ENCODE measurements at places on chromosomes 7 and 10. TPM values are rescaled to one million over a fixed set of nuclear protein-coding genes. Genes with fewer than 3 reads are reported as not detected.

EFCAB10 gene
- 18.5 TPM for total RNA-seq

SCIN gene
- 24.7 TPM for total RNA-seq

CCSER2 gene
- total RNA-seq = 83.5 TPM

ERV3-1 gene
- total RNA-seq = 168 TPM

GPNMB gene
- total RNA-seq = 127 TPM

SCART1 gene
- 3.4 TPM for total RNA-seq

AGBL3 gene
- total RNA-seq = 5.2 TPM

SMURF1 gene
- total RNA-seq = 30.6 TPM

TACR2 gene
- total RNA-seq = 0.83 TPM

ARID5B gene
- 31.0 TPM for total RNA-seq

IGFBP1 gene
- total RNA-seq = not detected

PAX2 gene
- total RNA-seq = not detected

PDK4 gene
- total RNA-seq = 42.3 TPM

CROT gene
- 12.4 TPM for total RNA-seq

MEST gene
- total RNA-seq = 47.9 TPM

SGCE gene
- total RNA-seq = 171 TPM

SLC26A3 gene
- total RNA-seq = not detected

PTPN20 gene
- 2.5 TPM for total RNA-seq

C7orf57 gene
- total RNA-seq = 14.5 TPM

MYL7 gene
- total RNA-seq = 13.0 TPM

TDRD1 gene
- total RNA-seq = 0.25 TPM

HOXA4 gene
- total RNA-seq = 2.7 TPM

AHCYL2 gene
- 117 TPM for total RNA-seq

SEC31B gene
- 9.0 TPM for total RNA-seq

STK31 gene
- 0.74 TPM for total RNA-seq

PLEKHS1 gene
- 11.6 TPM for total RNA-seq

GIGYF1 gene
- 30.8 TPM for total RNA-seq

AGR2 gene
- total RNA-seq = 333 TPM

GNGT1 gene
- total RNA-seq = not detected

NEUROD6 gene
- total RNA-seq = not detected

CDHR1 gene
- 0.17 TPM for total RNA-seq

FAM13C gene
- 9.5 TPM for total RNA-seq

HABP2 gene
- total RNA-seq = 1.3 TPM

IKZF1 gene
- total RNA-seq = 20.7 TPM

JAKMIP3 gene
- total RNA-seq = 0.26 TPM

PDE6C gene
- total RNA-seq = not detected

C10orf143 gene
- 6.4 TPM for total RNA-seq

Data from lung (tissue), 17 donors.